ENCODE measurements at places on chromosomes 13 and 19. TPM values are rescaled to one million over a fixed set of nuclear protein-coding genes. Genes with fewer than 3 reads are reported as not detected.
A peak's percentile ranks its signal among the peaks of the same experiment; 100 is the strongest.

DNA sequence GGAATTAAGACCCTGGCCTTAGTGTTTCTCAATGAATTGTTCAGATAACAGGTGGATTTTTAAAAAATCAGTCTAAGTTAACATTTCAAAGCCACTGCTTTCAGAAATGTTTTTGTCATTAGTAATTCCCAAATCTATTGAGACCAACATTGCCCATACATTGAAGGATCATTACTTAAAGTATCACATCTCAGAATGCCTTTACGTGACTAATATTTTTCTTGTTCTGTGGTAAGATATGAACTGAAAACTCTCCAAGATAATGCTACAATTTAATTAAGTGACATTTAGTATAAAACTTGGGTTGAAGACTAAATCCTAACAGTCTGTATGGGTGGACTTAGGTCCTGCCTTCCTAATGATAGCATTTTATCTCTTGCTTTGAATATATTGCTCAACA, 59.4 kb upstream of the POSTN start:
- no peak for DNase-seq

Gene SLC25A41
- not detected for total RNA-seq

GRCh38 chr19:53132141-53132991, at the start of gene ZNF415:
Gene ZNF415, minus strand, starts transcription at chr19:53132910. Its CDS starts 10,234 bp downstream, at chr19:53122676.
- DNase-seq: peak; percentile 45

GRCh38 chr13:31036731-31037695, 104.6 kb downstream of the TEX26 start:
- no peak for DNase-seq

DNA sequence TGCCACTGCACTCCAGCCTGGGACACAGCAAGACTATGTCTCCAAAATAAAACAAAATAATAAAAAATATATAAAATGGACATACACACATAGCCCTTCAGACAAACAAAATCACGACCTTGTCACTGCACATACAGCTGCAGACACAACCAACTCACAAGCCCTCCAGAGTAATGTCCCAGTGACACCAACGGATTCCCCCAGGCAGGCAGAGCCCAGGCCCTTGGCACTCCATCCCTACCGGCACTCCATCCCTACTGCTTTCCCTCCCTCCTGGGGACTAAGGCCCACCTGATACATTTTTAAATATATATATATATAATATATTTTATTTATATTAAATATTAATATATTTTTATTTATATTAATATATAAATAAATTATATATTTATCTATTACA, 18.5 kb downstream of the ZNF101 start:
- no peak for DNase-seq

DNA sequence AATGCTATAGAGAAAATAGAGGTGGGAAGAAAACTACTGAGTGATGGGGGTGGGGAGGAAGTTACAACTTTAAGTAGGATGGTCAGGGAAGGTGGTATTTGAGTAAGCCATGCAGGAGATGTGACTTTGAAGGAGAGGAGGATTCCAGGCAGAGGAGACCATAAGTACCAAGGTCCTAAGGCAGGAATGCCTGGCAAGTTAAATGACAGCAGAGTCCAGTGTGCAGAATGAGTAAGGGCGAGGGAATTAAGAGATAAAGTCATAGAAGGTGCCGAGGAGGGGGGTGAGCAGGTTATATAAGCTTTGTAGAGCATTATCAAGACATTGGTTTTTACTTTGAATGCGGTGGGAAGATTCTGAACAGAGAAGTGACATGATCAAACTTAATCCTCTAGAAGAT, 43.2 kb upstream of the WDFY2 start:
- DNase-seq: no peak

DNA sequence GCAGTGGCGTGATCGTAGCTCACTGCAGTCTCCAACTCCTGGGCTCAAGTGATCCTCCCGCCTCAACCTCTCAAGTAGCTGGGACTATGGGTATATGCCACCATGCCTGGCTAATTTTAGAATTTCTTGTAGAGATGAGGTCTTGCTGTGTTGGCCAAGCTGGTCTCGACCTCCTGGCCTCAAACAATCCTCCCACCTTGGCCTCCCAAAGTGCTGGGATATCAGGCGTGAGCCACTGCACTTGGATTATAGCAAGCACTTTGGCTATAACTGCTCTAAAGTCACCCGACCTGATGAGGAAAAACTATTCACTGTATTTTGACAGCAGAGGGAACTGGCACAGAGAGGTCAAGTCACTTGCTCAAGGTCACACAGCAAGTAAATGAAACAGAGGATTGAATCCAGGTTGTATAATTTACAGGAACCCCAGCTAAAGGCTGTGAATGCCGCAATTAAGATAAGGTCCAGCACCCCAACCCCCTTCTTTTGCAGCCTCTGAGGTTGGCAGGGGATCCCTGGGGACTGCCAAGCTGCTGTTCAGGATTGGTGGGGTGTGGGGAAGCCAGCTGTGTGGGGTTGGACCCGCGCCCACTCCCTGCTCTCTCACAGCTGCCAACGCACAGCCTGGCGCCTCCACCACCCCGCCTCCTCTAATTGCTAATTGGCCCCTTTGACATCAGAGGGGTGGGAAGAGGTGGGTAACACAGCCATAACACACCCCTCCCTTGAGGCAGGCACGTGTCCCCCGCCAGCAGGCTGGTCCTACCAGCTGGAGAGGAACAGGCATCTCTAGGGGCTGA, 6.0 kb downstream of the TMIGD2 start:
- no peak for DNase-seq

- no peak for DNase-seq
Observed at GRCh38 chr13:39618561-39618960, 15.6 kb upstream of the LHFPL6 start.

DNA sequence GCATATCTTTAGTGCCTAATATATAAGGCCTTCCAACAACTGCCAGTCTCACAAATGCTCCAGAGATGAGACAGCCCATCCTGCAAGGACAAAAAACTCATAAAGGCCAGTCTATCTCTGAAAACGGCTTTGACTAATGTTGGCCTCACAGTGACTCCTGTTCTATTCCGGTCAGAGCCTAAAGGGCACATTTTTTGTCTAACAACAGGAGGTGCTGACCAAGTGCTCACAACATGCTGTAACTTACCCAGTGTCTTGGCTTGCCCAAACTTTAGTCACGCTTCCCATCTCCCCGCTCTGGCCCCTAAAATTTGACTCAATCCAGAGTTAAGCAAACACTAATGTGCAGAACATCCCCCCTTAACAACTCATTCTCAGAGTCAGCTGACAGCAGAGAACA, 1411.2 kb upstream of the MIR17HG start:
- DNase-seq: no peak

Gene SIGLEC12
- not detected for total RNA-seq

Gene PEX11G
- total RNA-seq: 6.9 TPM

DNA sequence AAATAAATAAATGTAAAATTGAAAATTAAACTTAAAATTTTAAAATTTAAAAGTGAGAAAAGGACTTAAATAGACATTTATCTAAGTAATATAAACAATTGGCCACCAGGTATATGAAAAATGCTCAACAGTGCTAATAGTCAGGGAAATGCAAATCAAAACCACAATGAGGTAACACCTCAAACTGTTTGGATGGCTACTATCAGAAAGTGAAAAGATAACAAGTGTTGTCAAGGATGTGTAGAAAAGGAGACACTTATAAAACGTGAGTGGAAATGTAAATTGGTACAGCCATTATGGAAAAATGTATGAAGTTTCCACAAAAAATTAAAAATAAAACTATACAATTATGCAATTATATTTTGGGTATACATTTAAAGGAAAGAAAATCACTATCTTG, 752.2 kb downstream of the EFNB2 start:
- DNase-seq: no peak

- DNase-seq: no peak
Observed at GRCh38 chr13:44576351-44577235, 463 bp upstream of the TSC22D1 start.

DNA sequence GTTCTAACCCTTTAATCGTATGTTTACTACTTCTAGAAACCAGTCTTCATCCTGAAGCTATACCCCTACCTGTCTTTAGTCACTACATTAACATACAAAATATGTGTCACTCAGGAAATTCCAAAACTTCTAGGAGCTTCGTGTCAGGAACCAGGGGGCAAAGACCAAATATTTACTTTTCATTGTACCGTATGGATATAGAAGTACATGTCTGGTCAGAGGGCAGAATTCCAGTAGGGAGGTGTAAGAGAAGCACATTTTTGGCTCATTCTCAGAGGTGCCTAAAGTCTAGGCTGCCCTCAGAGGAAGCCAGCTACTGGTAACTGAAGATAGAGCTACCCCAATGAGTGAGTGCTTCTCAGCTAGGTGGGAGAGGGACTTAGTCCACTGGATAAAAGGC, 320.7 kb downstream of the DIAPH3 start:
- DNase-seq: no peak

Gene NALCN
- 10.1 TPM for total RNA-seq

DNA sequence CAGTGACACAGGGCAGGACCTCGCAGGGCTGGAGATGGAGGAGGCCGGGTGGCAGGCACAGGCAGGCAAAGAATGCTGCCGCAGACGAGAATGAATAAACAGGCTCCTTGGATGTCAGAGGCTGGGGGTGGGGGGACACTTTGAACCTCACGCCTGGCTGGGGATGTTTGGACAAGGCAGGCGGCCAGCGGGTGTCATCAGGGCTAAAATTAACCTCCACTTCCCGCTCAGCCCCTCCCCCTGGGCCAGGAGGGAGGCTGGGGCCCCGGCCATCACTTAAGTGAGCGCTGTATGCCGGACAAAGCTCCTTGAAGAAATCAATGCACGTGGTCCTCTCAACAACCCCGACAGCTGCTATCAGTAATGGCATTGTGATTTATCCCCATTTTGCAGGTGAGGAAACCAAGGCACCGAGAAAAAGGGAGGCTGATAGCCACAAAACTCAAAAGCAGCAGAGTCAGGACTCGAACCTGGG, 10.3 kb upstream of the FUT5 start:
- DNase-seq: no peak

DNA sequence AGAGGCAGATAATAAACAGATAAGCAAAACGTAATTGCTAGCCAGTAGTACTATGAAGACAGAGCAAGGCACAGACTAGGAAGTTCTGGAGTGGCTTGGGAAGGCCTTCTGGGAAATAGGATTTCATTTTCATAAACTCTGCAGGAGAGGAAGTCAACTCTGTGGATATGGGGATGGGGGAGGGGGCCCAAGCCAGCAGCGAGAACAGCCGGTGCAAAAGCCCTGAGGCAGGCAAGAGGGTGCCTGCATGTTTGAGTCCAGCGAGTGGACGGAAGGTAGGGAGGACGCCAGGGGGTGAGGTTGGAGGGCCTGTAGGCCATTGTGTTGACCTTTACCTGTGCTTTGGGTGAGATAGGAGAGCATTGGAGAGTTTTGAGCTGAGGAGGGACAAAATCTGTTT, 9.0 kb upstream of the ASF1B start:
- DNase-seq: no peak

GRCh38 chr13:25291691-25292090, 4.4 kb upstream of the MTMR6 start:
- no peak for DNase-seq

Gene SMAD9
- 13.8 TPM for total RNA-seq

Gene HIF3A
- 166 TPM for total RNA-seq

Gene IZUMO1
- total RNA-seq: 0.30 TPM

- no peak for DNase-seq
Observed at GRCh38 chr13:98100481-98100880, 42.4 kb upstream of the FARP1 start.

DNA sequence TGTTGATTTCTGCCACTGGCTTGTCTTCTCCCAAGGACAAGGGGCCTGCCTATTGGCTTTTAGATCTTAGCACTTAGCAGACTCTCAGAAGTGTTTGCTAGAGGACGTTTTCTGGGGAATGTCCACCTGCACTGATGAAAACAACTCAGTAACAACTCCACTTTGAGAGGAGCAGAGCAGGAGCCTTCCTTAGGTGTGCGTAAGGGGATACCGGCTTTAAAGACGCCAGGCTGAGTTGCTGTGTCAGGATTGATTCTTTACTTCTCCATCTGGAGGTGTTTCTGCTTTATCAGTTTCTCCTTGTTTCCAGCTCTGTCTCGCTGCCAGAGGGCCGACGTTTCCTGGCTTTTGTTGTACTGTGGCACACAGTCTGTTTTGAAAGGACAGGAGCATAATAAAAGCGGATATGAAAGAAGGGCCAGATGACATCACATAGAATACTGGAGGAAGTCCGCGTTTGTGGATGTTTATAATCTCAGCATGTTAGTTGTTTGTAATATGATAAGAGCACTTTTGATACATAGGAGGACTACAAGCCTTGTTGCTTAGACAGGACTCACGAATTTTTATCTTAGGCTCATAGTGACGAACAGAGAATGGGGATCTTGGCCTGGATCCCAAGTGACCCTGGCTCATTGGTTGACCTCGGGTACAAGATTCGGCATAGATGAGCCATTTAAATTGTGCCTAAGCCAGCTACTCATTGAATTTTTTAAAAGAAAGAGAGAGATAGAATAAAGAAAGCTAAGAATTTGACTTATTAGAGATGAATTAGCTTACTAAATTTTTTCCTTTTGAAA, 34.6 kb downstream of the COL4A2 start:
- DNase-seq: no peak

Gene FBXO27
- 4.8 TPM for total RNA-seq

Gene GPR18
- total RNA-seq: not detected

GRCh38 chr19:46759817-46760333, 13.6 kb upstream of the STRN4 start:
- DNase-seq: peak; percentile 83

Gene FREM2
- total RNA-seq: 10.8 TPM

GRCh38 chr19:28027116-28027515, 1185.8 kb downstream of the UQCRFS1 start:
- no peak for DNase-seq

GRCh38 chr13:68234274-68234673, 1004.1 kb upstream of the PCDH9 start:
- no peak for DNase-seq

DNA sequence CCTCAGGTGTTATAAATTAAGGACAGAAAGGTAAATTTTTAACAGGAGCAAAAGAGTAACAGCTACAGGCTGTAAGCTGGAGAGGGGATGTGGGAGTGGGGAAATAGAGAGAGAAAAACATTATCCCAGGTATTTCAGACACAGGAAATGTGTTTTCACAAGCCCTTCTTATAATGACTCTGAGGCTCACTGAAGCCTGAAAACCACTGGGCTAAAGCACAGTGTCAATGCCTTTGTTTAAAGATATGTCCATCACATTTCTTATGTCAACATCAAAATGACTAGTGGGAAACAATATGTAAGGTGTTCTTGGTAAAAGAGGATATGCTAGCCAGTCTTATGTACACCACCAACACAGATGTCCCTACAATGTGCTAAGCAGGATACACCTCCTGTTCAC, 365.9 kb downstream of the FGF14 start:
- DNase-seq: no peak

DNA sequence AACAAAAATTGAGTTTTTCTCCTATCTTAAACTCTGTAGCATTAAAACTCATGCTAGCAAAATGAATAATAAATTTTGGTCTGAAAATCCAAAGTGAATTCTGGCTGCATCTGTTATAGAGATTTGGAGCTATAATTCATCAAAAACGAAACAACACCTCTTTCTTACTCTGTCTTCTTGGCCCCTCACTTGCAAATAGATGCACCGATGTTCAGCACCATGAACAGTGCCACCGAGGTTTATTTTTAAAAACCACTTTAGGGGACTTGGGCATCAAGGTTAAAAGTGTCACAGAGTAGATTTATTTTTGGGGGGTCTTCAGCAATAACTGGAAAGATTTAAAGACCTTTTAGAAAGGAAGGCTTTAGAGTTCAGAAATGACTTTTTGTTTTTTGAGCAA, 26.1 kb upstream of the EID2 start:
- no peak for DNase-seq
